ENCODE measurements at places on chromosomes 2 and 18.

GRCh38 chr2:154740361-154740760 is 41.9 kb downstream of the KCNJ3 start:
- no peak for DNase-seq

DNA sequence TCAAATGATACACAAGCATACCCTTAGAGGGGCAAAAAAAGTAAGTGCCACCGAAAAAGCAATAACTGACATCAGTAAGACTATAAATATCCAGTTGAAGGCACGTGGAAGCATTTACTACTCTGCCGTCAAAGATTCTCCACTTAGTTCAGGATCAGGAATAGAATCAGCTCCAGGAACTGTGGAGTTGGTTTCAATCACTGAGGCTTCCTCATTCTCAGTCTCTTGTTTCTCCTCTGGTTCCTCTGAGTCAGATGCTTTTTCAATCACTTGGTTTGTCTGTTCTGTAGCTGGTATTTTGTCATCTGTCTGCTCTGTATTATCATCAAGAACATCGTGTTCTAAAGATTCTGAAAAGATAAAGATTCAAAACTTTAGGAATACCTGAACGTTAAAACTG is 72.2 kb downstream of the LNPK start:
- DNase-seq = no peak

GRCh38 chr2:228556717-228557116 is 375.2 kb upstream of the SPHKAP start:
- DNase-seq = no peak

DNA sequence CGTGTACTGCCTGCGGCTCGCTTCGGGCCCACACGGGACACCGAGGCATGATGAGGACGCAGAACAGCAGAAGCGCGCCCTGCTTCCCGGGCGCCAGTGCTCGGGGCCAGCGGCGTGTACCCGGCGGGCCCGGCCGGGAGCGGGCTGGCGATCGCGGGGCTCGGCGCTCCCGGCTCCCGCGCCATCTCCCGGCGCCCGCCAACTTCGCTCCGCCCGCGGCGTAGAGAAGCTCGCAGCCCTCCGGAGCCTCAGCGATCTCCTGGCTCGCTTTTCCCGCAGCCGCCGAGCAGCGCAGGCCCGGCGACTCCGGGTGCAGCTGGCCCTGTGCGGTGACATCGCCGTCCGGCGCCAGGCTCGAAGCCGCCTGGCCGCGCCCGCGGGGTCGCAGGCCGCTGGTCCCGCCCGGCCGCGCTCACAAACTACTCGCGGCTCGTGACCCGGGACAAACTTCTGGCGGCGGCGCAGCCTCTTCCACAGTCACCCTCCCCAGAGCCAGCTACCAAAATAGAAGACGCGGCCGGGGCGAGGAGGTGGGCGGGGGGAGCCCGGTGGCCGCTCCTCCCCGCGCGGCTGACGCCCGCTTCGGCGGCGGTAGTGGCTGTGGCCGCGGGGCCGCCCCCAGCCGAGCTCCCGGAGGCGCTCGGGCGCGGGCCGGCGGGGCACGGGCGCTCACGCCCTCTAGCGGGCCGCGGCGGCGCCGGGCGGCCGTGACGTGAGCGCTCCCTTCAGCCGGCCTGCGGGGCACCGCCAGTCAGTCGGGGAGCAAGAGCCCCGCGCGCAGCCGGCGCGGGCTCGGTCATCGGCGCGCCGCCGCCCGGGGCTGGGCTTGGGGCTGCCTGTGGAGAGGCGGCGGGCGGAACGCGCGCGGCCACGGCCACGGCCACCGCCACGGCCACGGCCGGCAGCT is at the start of gene PTPRM:
PTPRM (plus strand) TSS at position 750 of the 907 bp plus-strand sequence. CDS start 503 bp downstream, outside the sequence.
- DNase-seq = peak; percentile 67

DNA sequence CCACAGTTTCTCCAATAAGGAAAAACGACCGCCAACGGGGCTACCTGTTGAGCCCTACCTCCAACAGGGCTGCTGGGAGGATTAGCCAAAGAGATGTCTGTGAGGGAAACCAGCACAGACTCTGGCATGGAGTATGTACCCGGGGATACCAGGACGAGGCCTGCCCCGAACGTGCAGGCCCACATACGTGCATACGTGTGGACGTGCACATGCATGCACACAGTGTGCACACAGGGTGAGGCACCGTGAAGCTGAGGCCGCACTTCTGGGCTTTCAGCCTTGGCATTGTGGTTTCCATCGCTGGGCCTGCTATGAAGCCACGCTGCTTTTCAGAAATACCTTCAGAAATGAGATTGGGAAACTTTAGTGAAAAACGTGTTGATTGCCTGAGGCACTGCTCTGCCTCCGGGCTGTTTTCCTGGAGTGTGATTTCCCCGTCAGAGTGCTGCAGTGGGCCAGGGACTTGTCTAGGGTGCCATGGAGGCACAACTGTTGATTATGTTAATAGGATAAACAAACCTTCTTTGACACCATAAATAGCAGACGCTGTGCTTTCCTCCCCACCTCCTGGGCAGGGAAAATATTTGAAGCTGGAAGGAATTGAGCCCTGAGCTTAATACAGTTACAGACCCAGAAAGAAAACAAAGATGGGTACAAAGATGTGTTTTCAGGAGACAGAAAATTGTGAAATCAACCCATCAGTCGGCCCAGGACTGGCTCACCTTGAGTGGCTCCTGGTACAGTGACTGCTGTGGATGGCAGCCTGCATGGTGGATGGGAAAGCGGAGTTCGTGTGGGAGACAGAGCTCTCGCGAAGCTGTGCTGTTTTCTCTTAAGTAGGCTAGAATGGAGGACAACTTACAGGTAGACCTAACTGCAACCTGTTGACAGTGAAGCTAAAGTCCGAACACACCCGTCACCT is 182.3 kb downstream of the FAM210A start:
- no peak for DNase-seq

GRCh38 chr2:165692906-165693305 is 101.1 kb downstream of the GALNT3 start:
- no peak for DNase-seq

- DNase-seq = no peak
Measured at GRCh38 chr2:230541934-230542380, 126.0 kb downstream of the SP100 start.

- no peak for DNase-seq
Measured at GRCh38 chr2:26314243-26314642, 31.7 kb upstream of the SELENOI start.

DNA sequence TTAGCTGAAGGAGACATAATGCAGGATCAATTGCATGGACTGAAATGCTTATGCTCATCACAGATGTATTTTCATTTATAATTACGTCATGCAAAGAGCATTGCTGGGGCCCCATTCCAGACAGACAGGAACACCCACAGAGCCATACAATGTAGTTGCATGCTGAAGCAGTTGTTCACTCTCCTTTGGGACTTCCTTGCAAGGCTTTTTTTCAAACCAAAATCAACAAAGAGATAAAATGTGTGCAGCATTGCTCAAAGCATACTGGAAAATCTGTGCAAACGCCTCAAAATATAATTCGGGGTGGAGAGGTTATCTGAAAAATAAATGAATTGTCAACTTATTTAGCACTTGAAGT is 463.2 kb downstream of the CDH2 start:
- peak; percentile 85 for DNase-seq

- peak; percentile 22 for DNase-seq
Measured at GRCh38 chr2:220966636-220967035, 605.5 kb downstream of the EPHA4 start.

- DNase-seq = peak; percentile 6
Measured at GRCh38 chr2:63189026-63189425, 138.4 kb downstream of the OTX1 start.

- DNase-seq = no peak
Measured at GRCh38 chr18:37428288-37428974, 137.2 kb downstream of the CELF4 start.

- DNase-seq = no peak
Measured at GRCh38 chr2:176137252-176137580, 7.7 kb downstream of the HOXD8 start.

DNA sequence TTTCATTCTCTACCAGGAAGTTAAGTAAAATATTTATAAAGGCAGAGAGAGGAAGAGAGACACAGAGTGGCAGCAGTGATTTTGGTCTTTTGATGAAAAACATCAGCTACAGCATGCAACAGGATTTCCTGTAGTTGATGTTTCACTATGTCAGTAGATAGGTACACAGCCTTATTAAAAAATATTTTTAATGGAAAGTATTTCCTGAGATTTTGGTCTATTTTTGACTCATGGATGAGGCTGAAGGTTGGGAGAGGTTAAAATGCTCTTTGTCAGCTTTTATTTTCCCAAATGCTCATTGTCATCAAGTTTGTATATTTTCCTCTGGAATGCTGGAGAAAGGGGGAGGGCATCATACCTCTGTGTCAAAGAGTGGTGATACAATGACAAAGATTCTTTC is 1112.5 kb downstream of the CBLN2 start:
- DNase-seq = no peak
